ENCODE measurements at places on chromosomes 2 and 18.

- no peak for DNase-seq
Observed at GRCh38 chr2:84016183-84016582, 442.9 kb downstream of the SUCLG1 start.

DNA sequence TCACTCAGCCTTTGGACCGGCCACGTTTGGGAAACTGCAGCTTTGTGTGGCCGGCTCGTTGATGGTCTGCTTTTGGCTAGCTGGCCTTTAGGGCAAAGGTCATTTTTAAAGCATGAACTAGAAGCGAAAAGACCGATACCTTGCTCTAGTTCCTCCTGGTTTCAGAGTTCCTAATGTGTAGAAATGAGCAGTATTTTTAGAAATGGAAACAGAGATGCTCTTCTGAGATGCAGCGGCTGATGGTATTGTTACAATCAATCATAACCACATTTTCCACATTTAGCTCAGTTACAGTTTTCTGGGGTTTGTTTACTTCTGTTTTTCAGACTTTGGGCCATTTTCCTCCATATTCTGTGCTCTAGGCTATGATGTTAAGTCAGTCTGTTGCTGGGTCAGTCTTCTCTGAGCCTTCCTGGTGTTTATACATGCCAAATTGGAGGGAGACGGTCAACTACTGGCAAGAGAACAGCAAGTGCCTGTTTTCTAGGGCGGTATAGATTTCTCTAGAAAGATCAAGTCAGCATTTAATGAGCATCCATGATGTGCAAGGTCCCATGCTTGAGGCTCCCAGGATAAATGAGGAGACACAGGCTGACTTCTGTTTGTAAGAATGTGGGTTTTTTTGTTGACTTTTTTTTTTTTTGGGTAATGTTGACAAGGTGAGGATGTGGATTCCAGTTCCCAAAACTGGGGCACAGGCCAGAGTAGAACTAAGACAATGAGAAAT, 28.0 kb downstream of the RNF144A start:
- DNase-seq, result no peak

GRCh38 chr2:9166579-9167377, 39.8 kb upstream of the ASAP2 start:
- DNase-seq, result no peak

- no peak for DNase-seq
Observed at GRCh38 chr2:9235147-9236044, 28.8 kb downstream of the ASAP2 start.

DNA sequence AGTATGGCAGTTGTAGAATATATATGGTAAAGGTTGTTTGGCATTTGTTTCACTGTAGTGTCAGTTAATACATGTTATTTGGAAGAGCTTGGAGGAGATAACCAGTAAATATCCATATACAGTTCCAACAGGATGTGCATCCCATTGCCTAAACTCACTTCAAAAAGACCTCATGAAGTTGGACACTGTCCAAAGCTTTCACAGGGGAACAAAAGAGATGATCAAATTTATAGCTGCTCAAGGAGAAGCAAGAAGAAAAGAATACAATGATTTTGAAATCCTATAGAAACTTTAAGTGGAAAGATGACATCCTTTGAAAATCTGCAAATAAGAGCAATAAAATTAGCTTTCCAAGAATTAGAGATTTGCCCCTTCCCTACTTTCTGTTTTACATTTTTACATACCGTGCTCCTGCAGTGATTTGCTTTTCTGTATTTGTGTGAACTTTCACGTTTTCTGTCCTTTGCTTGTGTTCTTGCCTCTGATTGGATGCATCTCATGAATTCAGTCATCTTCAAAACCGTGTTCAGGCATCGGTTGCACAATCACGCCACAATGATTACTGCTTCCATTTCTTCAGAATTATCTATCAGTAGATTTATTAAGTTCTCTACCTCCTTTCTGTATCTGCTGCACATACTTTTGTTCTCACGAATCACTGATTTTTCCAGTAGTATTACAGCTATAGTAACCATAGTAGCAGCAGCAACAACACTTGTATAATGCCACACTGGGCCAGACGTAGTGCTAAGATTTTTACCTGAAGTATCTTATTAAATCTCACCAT, 83.8 kb downstream of the PARD3B start:
- no peak for DNase-seq

GRCh38 chr2:122145856-122146255, 390.4 kb downstream of the TSN start:
- DNase-seq, result no peak

DNA sequence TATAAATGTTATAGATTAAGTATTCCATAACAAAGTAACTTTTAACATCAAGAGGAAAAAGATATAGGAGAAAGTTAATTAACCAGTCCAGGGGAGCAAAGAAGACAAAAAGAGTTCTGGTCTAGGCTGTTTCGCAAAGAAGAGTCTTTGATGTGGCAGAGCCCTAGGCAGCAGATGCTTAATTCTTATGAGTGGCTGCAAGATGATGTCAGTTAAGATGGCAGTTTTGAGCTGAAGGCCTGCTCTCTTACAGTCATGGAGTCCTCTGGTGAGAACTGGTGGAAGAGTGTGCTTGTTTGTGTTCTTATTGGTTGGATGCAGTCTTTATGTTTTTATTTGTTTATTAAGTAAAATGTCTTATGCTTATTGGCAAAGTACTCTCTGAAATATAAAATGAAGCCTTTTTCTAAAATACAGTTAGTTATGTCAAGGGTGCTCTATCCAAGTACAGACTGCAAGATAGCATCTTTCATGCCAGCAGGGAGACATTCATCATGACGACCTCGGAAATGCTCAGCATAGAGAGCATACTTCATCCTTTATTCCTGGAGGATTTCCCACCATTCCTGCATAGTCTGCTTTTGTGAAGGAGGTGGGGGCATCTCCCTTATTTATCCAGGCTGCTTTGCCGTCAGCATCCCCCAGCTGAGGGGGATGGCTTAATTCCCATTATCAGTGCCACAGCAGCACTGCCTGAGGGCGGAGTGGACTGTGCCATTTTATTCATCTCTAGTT, 38.9 kb upstream of the SERPINE2 start:
- no peak for DNase-seq

DNA sequence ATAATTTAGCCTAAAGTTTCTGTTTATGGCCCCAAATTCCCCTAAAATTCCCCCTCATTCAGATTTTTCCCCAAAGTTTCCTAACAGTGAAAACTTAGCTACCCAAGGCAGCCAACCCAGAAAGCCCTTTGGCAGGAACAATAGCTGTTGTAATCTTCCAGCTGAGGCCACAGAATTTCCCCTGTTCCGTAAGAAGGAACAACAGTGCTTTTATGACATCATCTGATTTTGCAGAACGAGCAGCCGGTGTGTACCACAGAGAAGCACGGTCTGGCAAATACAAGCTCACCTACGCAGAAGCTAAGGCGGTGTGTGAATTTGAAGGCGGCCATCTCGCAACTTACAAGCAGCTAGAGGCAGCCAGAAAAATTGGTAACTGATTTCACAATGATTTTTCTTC, 6.3 kb downstream of the TNFAIP6 start:
- DNase-seq, result no peak

DNA sequence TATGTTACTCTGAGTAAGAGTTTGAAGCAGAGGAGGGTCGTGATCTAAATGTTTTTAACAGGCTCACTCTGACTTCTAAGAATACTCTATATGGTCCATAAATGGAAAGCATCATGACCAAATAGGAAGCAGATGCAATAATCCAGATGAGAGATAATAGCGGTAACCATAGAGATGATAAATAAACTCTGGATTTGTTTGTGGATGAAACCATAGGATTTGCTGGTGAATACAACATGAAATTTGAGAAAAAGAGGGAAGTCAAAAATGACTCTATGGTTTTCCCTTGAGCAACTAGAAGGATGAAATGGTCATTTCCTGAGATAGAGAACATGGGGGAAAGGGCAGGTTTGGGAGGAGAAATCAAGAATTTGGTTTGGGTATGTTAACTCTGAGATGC, 3.9 kb downstream of the HEATR5B start:
- no peak for DNase-seq

- no peak for DNase-seq
Observed at GRCh38 chr2:176094349-176094748, 1.8 kb downstream of the HOXD13 start.

GRCh38 chr2:66930339-66931220, 466.6 kb upstream of the ETAA1 start:
- no peak for DNase-seq

DNA sequence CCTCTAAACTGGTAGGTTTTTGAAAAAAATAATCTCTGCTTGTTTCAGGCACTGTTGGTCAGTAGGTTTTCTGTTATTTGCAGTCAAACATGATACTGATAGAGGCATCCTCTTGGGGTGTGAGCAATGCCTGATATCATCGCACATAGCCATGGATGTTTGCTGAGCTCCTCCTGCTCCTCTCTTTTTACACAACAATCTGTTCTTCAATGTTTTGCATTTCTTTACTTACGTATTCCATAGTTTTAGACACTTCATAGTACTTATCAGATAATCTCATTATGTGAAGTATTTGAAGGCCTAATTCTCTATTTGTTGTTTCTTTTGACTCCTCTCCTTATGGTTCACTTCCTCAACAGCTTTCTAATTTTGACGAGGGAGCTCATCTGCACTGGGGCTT, 23.0 kb upstream of the HS6ST1 start:
- no peak for DNase-seq

DNA sequence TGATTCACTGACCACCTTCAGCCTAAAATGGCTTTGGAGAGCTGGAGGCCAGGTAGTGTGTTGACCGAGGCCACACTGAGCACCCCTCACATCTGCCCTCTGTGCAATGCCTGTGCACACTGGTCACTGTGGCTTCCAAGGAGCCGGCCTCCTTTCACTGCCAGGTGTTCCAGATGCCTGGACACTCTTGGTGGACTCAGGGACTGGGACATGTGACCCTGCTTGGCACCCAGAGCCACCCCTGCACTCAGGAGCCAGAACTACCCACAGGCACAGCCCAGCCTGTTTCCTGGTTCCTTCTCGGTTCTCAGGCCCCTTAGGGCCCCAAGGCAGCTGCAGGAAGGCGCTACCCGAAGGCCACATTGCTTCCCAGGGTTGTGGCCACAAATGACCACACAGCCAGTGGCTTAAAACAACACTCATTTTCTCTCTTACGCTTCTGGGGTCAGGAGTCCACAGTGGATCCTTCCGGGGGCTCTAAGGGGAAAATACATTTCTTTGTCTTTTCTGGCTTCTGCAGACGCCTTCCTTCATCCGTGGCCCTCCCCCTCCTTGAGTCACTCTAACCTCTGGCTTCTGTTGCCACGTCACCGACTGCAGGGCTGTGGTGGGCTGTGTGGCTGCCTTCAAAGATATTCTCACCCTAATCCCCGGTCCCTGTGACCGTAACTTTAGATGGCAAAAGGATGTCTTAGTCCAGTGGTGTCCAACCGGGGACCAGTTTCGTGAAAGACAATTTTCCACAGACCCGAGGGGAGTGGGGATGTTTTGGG, 78.6 kb downstream of the ASB1 start:
- no peak for DNase-seq

DNA sequence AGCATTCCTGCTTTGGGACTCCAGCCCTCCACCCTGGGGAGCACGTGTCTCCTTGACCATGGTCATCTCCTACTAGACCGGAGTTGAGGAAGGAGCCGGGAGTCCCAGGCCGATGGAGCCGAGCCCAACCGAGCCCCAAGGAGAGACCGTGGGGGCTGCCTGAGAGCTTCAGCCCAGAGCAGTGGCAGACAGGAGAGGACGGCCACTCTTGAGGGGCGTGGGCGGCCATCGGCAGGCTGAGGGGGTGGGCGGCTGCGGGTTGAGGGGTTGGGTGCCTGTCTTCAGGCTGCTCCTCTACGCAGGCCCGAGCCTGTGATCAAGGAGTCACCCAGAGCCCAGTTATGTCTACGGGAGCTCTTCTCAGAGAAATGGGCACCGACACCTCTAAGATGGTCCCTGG, 158.7 kb downstream of the PXDN start:
- DNase-seq, result no peak

- DNase-seq, result no peak
Observed at GRCh38 chr2:81481242-81481993, 1176.9 kb upstream of the LRRTM1 start.

- DNase-seq, result no peak
Observed at GRCh38 chr2:120037995-120038541, 25.2 kb downstream of the EPB41L5 start.

GRCh38 chr2:115374981-115375380, 932.5 kb downstream of the DPP10 start:
- no peak for DNase-seq

GRCh38 chr2:10717628-10718027, 3.8 kb upstream of the ATP6V1C2 start:
- no peak for DNase-seq

- no peak for DNase-seq
Observed at GRCh38 chr2:27796791-27797765, 25.6 kb downstream of the MRPL33 start.

GRCh38 chr2:216839688-216840087, 20.2 kb downstream of the TNP1 start:
- DNase-seq, result no peak

GRCh38 chr2:111138839-111139238, 18.1 kb downstream of the BCL2L11 start:
- DNase-seq, result no peak

DNA sequence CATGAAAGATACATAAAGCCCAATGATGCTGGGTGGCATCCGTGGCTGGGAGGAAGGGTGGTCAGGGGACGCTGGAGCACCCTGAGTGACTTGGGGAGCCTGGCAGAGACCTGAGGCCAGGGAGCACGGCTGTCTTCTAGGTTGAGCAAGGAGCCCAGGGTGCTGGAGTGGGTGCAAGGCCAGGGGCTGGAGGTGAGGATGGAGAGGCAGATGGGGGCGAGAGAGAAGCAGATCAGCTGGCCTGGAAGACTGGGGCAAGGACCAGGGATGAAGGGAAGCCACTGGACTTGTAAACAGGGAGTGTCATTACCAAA, 52.2 kb downstream of the FAM178B start:
- DNase-seq, result no peak

GRCh38 chr2:182349268-182349667, 77.6 kb downstream of the PDE1A start:
- no peak for DNase-seq

- no peak for DNase-seq
Observed at GRCh38 chr2:68196120-68196716, 38.5 kb downstream of the PNO1 start.

GRCh38 chr2:167992278-167992677, 255.1 kb downstream of the STK39 start:
- DNase-seq, result no peak

DNA sequence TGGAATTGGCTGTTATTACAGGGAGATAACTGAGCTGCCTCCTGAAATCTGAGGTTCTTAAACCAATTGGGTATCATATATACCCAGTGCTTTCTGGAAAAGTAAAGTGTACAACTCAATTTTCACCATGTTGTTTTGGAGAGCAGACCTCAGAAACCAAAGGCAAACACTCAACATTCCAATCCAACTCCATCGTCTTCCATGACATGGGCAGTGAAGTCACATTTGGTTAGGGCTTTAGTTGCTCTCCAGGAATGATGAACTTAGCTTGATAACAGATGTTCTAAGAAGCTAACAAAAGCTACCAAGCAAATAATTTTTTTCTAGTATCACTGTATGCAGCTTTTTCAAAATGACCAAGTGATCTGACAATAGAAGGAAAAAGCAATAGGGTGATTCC, 107.0 kb upstream of the SLC35G4 start:
- DNase-seq, result no peak

DNA sequence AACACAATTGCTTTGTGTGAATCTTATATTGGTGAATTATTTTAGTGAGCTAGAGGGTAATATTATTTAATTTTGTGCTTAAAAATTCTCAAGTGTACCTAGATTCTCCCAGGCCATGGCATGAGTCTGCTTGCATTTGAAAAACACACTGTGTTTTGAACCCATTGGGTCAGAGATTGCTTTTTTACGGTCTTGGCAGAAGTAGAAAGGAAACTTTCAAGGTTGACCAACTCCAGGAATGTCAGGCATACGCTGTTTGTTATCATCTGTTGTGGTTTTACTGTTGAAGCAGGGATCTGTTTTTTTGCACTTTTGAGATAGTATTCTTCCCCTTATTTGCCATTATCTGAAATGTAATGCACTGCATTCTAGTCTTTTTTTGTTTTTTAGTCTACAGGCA, 377.4 kb downstream of the RPRM start:
- no peak for DNase-seq

All from activated B cell treated with CpG ODN at 0.5 μM for 24 hours (primary cell).